ENCODE measurements at places on chromosomes 5 and 9.

- no peak for DNase-seq
- H3K27me3 ChIP-seq = no peaks in the 10 kb centered on the region
- no peak overlapping the region for H3K4me3 ChIP-seq
- H3K4me1 ChIP-seq = peaks cover 8% of the 10 kb centered on the region
- peaks cover 18% of the 10 kb centered on the region for H3K36me3 ChIP-seq
Observed at GRCh38 chr5:148376198-148376597, 7.6 kb upstream of the FBXO38 start.

DNA sequence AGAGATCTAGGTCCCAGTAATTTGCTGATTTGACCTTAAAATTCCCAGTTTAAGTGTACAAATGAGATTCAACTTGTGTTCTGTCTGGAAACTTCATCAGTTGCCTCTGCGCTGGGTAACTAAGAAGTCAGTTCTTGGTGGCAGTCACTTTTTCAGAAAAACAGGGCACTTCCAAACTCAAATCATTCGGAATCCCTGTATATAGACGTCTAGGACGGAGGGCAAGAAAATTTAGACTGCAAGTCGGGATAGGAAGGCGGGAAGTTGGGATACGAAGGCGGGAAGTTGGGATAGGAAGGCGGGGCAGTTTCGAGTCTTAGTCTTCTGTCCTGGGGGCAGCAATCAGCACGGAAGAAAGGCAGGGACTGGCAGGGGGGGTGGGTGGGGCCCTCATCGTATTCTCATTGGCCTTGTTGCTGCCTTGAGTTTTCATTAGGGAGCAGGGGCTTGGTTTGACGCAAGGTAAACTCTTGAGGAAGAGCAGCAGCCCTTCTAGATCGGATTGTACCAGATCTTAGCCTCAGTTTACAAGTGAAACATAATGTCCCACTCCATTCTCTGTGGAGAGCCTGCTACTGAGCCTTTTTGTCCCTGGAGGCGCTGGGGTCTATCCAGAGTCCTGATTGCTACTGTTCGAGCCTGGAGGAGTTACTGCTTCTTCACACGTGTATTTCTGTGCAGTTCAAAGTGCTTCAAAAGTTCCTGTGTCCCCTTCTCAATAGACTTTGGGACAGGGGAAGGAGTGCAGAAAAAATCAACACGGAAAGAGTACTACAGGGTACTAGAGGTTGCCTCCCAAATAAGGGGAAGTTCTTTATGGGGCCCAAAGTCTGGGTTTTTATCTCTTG lies 2.7 kb upstream of the PURA start:
- no peak for DNase-seq
- no peak overlapping the region for H3K27ac ChIP-seq
- H3K4me1 ChIP-seq = peaks cover 53% of the 10 kb centered on the region
- H3K27me3 ChIP-seq = no peaks in the 10 kb centered on the region

DNA sequence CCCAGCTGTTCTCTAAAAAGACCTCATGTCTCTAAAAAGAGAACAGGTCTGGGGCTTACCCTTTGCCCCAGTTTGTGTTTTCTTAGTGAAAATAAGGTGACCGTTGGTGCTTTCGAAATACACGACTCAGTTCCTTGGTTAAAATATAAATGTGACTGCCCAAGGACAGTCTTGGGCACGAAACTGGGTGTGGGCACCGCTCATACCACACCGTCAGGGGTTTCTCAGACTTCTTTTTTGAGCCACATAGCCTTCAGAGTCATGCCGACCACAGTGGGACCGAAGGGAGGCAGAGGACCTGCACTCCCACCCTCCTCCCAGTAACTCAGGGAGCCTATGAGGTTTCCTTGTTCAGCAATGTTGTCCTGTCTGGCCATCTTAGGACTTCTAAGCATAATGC lies 6.5 kb downstream of the SNX18 start:
- no peaks in the 10 kb centered on the region for H3K36me3 ChIP-seq
- no peak overlapping the region for H3K27ac ChIP-seq
- H3K4me1 ChIP-seq = peaks cover 60% of the 10 kb centered on the region

DNA sequence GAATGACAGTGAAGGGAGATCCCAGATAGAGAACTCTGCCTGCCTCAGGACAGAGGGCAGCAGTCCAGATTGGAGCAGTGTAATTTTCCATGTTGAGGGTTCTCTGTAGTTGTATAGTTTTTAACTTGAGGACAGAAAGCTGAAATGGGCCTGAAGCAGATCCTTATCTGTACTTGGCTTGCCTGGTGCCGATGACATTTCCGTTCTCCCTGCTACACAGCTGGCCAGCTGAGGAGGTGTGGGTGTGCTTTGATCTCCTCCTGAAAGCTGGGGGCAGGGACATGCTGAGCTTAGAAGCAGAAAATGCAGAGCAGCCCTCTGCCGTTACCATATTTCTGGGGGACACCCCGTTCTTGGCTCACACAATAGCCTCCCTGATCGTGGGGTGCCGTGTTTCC lies 10.5 kb downstream of the GLRX start:
- H3K36me3 ChIP-seq = peaks cover 17% of the 10 kb centered on the region
- DNase-seq = peak; percentile 66
- no peaks in the 10 kb centered on the region for H3K27me3 ChIP-seq
- H3K4me1 ChIP-seq = peaks cover 85% of the 10 kb centered on the region
- peak overlapping the region; percentile 44 for H3K4me3 ChIP-seq

- DNase-seq = no peak
- H3K36me3 ChIP-seq = no peaks in the 10 kb centered on the region
- H3K4me1 ChIP-seq = no peaks in the 10 kb centered on the region
- H3K27ac ChIP-seq = no peak overlapping the region
Observed at GRCh38 chr5:111655169-111655924, 101.6 kb downstream of the NREP start.

- no peak overlapping the region for H3K4me3 ChIP-seq
- H3K27ac ChIP-seq = peak overlapping the region; percentile 80
- peaks cover 63% of the 10 kb centered on the region for H3K36me3 ChIP-seq
- H3K27me3 ChIP-seq = no peaks in the 10 kb centered on the region
- no peak for DNase-seq
Observed at GRCh38 chr9:114378883-114379282, 8.9 kb downstream of the AKNA start.

Measured in activated naive CD4-positive, alpha-beta T cell treated with anti-CD3 and anti-CD28 coated beads for 36 hours (primary cell).